ENCODE measurements at places on chromosomes 3 and 15.

- DNase-seq = no peak
Measured at GRCh38 chr3:127779747-127780146, 42.6 kb downstream of the MGLL start.

GRCh38 chr15:90033448-90033847 is 32.3 kb downstream of the ZNF710 start:
- no peak for DNase-seq

GRCh38 chr3:72213296-72214065 is 428.5 kb upstream of the PROK2 start:
- DNase-seq = no peak

DNA sequence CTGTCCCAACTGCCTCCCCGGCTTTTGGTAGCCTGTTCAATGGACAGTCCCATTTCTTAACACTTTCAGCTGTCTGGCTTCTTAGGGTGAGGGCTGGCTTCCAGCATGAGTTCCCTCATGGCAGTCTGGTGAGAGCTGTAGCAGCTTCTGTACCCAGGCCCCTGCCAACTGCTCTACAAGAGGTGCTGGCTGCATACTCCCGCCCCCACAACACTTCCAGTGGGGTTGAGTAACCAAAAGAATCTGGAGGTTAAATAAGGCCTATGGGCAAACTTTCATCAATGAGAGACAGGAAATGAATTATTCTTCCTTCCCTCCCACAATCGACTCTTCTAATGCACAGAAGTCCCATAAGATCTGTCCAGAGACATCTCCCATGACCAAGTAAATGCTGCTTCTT is 145.0 kb downstream of the NEK10 start:
- no peak for DNase-seq

DNA sequence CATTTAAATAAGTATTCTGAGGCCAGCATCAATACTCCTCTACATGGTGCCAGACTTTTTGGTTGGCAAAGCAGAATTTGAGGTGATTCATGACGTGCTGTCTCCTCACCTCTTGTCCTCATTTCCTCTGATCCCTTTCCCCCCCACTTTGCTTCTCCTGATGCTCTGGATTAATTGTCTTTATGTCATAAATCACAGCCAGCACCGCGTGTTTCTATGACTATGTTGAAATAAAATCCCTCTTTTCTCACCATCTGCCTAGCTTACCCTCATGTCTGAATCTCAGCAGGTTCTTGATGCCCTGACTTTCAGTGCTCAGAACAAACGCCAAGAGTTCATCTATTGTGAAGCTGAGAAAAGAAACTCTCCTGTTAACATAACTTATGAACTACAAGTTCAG is 19.7 kb upstream of the PTPRG start:
- DNase-seq = no peak

DNA sequence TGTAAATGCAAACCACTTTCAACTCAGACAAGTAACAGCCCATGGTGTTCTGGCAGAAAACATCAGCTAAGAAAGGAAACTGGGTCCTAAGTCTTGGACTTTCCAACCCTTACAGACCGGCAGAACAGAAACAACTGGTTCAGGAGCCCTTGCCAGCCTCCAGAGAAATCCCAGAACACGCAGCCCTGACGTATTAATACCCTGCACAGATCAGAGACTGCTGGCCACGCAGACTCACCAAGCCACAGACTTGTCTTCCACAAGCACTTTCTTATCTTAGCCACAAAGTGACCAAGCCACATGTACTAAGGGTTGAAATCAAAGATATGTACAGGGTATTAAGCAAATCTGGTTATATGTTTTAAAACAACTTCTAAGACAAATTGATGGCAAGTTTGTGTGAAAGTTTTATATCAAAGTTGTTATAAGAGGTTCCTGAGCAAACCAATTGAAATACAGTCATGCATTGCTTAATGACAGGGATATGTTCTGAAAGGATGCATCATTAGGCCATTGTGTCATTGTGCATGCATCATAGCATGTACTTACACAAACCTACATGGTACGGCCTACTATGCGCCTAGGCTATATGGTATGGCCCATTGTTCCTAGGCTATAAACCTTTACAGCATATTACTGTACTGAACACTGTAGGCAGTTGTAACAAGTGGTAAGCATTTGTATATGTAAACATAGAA is 36.8 kb downstream of the BTD start:
- no peak for DNase-seq

DNA sequence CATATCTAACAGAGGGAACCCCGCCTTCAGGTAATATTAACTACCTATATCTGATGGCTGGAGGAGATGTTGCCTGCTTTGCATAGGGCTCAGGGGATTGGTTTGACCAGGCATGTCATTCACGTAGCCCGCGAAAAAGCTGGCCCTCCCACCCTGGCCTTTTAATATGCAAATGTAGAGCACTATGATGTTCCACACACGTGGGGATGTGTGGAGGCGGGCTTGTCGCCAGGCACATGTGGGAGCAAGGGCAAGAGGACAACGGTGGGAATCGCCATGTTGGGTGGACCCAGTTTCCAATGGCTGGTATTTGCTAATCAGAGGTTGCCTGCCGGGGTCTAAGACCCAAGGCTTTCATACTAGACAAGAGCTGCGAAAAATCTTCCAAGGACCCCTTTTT is 469.8 kb downstream of the ZPLD1 start:
- no peak for DNase-seq

GRCh38 chr3:184241447-184242296 is 7.1 kb downstream of the ALG3 start:
- DNase-seq = no peak

DNA sequence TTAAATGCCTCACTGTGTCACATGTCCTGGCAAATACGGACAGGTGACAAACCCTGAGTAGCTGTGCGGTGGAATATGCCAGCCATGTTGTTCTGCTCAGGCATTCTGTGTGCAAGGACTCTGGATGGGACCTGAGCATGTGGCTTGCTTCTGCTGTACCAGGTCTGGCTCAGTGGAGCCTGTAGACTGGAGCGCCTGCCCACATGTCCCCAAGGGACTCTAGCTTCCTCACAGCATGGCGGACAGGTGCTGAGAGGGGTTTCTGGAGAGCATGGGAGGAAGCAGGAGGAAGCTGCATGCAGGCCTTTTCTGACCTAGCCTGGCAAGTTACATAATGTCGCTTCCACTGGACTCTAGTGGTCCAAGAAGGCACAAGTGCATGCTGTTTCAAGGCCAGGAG is 96.3 kb downstream of the PLXNA1 start:
- DNase-seq = no peak

GRCh38 chr3:150390087-150390486 is 18.0 kb upstream of the TSC22D2 start:
- no peak for DNase-seq

DNA sequence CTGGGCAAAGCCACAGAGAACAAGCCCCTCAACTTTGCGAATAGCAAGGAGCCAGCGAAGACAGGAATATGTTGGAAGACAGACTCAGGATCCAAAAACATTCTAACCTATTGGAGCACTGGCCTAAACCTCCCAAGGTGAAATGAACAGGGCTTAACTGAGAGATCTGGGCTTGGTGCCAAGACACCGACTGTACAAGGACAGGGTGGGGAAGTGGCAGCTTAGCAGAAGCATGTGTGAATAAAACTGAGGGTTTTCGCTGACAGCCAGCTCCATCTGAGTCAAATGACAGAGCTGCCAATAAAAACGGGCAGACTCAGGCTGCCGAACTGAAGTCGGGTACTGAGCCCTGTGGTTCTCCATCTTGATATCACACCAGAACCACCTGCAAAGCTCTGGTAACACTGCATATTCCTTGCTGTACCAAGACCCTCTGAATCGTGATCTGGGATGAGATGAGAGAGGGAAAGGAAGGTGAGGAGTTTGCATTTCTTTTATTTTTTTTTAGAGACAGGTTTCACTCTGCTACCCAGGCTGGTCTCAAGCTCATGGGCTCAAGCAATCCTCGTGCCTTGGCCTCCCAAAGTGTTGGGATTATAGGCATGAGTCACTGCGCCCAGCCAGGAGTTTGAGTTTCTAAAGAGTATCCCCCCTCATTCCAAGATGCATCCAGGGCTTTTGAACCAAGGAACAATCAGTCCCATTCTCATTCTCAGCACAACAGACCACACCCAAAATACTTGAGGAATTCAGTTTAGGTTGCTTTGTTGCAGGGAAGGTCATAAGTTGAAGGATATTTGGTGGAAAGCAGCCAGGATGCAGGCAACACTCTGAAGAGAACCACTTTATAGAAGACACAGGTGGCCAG is 6.0 kb upstream of the PLCB2 start:
- peak; percentile 52 for DNase-seq

GRCh38 chr15:99564221-99565048 is 1.3 kb upstream of the MEF2A start:
- no peak for DNase-seq

Measured in activated CD8-positive, alpha-beta memory T cell treated with anti-CD3 and anti-CD28 coated beads, Interleukin-2, amount 10 ng/mL, durations not matched to agents 7 days and 5 days (primary cell).